ENCODE measurements at places on chromosomes 11 and 22.

DNA sequence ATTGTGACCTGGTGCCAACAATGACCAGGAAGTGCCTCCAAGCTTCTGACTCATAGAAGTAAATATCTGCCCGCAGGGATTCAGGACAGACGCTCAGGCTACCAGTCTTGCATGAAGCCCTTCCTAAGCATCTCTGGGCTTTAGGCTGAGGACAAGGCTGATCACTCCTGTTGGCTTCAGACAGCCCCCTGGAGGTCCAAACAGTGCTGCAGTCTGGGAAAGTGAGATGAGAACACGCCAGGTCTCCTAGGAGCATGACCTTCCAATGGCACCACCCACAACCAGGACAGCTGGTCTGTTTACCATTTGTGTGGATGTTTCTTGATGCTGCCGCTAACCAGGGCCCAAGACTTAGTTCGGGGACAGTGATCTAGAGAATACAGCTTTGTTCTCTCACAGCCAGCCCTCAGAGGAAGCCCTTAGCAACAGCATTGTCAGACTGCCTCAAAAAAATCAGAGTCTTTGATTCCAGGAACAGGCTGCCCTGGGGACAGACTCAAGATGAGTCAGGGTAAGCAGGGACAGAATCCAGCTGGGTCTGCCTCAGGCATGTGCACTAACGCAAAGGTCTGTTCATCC lies 111.2 kb downstream of the ZNF280B start:
- DNase-seq, result no peak

DNA sequence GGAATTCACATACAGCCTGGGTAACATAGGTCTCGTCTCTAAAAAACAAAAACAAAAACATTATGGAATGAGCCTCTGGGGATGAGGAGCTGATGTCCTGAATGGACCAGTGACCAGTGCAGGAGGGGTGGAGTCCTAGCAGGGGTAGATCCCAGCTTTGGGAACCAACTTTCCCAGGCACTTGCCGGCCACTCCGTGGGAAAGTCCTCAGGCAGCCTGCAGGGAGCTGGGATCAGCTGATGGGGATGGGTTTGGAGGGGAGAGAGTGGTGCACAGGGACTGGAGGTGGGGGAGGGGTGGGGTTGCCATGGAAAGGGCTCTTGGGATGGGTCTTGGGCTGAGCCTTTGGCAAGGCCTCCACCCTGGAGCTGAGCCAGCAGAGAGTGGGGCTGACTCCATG lies 19.1 kb downstream of the MGAT3 start:
- DNase-seq, result no peak

- no peak for DNase-seq
These were observed 50.7 kb downstream of the ZNRF3 start for GRCh38 chr22:28934026-28934425.

GRCh38 chr11:133425992-133426391 lies 106.3 kb downstream of the OPCML start:
- no peak for DNase-seq

DNA sequence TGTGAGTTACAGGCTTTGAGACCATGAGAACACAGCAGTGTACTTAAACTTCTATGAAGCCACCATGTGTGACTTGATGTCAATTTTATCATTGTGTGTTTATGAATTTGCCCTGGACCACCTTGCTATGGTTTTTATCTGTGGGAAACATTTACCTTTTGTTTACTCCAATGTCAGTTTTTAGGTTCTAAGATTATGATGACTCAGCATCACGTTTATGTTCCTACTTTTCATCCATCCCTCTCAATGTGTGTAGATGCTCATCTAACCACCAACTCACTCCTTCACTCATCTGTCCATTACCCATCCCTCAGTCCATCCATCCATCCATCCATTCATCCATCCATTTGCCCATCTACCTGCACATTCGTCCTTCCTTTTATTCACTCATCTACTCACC lies 338.8 kb downstream of the MIAT start:
- no peak for DNase-seq

GRCh38 chr11:91067666-91068065 lies 844.8 kb upstream of the CHORDC1 start:
- no peak for DNase-seq

- DNase-seq, result no peak
These were observed 51.1 kb downstream of the RCN1 start for GRCh38 chr11:32141745-32142546.

DNA sequence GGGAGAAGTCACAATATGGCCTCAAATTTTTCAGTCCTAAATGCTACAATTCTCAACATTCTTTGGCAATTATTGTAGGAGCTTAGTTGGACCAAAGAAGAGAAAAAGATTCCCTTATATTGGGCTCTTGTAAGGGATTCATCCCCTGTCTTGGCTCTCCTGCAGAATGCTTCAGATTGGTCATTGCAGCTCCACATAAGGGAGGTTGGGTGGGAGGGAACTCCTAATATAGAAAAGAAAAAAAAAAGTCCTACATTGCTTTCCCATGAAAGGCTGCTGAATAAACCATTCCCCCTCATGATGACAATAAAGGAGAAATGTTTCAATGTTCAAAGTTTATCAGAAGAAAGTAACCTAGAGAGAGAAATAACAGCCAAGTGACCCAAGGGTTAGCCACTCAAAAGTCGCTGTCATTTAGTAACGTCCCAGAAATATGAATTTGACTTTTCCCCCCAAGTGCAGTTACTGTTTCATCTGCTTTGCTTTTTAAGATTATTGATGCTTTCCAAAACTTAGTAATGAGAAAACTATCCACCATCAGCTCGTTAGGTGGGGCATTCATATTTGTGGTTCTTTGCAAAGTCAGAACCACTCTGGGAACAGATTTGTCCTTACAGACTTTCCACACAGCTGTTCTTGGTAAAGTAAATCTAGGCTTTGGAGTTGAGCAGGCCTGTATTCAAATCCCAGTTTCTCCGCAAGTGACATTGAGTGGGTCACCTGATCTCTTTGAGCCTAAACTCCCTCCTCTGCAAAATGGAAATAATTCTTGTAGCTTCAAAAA lies 5.0 kb upstream of the SLC1A2 start:
- no peak for DNase-seq

- DNase-seq, result no peak
These were observed 78.7 kb upstream of the DRD2 start for GRCh38 chr11:113553915-113554314.

DNA sequence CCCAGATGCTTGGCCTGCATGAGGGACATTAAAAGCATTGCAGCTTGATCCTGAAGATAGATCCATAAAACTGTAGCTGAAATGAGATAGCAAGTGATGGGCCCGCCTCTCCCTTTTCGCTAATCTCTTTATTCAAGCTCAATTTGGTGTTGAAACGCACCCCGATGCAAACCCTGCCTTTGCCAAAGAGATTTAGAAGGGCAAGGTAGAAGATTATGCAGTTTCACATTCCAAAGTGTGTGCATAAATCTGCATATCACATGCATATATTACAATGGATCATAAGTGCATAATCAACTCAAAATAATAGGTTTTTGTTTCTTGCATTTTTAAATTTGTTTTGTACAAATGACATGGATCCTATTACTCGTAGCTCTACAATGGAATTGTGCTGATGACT lies 80.1 kb upstream of the SHANK2 start:
- no peak for DNase-seq

DNA sequence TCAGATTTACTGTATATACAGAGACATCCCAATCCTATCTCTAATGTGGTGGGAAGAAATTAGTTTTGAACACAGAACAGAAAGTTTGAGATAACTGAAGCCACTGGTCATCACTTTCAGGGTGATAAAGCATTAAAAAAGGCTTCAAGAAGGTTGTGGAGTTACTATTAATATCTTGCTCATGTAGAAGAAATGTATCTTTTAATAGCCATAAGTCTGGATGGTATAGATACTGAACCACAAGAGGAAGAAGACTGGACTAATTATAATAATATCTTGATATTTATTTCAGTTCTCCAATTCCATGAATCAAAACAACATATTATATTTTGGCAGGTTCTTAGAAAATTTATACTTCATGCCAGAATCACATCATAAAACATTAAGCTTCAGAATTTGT lies 137.1 kb downstream of the TMEM135 start:
- DNase-seq, result no peak

DNA sequence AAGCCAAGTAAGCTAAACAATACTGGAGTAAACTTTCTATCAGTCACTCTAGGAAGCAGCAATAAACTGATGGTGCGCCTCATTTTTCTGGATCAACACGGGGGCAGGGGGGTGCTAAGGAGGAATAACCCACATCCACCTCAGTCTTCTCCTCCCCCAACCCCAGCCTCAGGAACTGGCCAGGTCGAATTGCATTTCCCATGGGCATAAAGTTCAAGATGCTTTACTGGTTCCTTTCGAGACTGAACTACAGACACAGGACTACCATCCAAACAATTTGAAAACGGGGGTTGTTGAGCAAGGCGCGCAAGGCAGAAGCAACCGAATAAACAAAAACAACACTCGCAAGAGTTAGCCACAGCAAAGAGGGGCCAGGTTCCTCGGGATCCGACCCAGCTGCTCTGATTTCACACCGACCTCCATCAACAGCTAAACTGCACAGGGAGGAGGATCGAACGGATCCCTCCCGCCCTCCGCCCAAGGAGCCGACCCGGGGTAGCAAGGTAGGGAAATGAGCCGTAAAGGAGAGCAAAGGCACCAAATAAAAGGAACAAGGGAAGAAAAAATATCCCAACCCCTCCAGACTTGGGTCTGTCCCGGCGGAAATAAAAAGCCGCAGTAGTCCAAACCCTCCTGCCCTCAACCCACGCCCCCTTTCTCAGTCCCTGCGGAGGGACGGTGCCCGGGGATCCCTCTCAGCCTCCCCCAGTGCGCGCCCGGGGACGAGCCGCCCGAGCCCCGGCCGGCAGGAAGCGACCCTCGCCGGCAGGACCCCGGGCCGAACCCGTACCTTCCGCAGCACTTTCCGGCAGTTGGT lies 801 bp downstream of the SESN3 start:
- DNase-seq, result no peak

DNA sequence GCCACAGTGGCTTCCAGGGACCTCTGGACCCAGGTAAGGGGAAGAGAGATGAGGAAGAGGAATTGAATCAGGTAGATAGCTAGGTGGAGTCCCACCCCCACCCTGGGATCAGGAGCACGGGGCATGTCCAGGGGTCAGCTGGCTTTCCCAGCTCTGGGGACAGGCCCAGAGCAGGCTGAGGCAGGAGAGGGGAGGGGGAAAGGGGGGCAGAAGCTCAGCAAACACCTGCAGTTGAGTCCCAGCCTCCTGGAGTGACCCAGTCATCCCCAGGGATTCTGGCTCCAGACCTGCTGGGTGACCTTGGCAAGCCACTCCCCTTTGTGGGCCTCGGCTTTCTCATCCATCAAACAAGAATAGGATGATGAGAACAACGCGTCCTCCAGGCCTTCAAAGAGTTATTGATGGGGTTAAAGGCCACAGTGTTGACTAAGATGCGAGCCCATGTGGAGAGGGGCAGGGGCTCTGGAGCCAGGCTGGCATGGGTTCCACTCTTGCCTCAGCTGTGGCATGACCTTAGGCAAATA lies 16.0 kb downstream of the STARD10 start:
- DNase-seq, result no peak

DNA sequence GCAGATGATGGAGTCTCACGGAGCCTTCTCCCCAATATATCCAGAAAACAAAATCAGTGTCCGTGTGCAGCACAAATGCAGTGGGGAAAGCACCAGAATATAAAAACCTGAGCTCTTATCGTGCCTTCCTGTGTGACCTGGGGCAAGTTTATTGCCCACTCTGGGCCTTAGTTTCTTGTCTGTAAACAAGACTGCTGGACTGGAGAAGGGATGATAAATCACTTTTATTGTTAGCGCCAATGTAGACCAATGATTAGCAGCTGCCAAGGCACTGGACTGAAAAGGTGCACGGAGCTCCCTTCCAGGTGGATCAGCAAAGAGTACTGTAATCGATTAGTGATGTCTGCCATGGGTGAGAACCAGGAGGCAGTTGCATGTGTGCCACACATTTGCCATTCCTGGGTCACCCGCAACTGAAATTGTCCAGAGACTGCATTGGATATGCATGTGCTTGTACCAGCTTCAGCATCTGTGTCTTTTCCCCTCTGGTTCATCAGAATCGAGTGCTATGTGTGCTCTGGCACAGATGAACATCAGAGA lies 89.2 kb downstream of the TSPAN18 start:
- DNase-seq, result no peak

- DNase-seq, result no peak
These were observed 5.9 kb upstream of the OR52L1 start for GRCh38 chr11:5992604-5993251.

DNA sequence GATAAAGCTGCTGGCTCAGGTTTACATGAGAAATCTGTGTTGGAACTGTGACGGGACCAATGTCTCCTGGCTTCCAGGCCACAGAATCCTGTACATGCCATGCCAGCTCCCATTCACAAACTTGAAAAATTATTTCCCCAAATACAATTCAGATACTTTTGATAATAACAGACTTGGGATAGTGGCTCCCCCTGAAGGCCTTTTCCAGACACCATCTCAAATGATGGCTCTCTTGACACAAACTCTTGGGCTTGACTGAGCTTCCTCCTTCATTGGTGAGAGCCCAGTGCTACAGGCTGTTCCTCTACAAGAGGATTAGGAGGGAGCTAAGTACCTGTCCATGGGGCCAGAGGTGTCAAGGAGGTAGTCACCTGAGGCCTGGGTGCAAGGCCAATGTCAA lies 104.7 kb upstream of the PAX6 start:
- DNase-seq, result no peak

GRCh38 chr11:125110506-125110905 lies 920 bp downstream of the TMEM218 start:
- DNase-seq, result no peak

- no peak for DNase-seq
These were observed 34.7 kb downstream of the LUZP2 start for GRCh38 chr11:24531528-24531927.

DNA sequence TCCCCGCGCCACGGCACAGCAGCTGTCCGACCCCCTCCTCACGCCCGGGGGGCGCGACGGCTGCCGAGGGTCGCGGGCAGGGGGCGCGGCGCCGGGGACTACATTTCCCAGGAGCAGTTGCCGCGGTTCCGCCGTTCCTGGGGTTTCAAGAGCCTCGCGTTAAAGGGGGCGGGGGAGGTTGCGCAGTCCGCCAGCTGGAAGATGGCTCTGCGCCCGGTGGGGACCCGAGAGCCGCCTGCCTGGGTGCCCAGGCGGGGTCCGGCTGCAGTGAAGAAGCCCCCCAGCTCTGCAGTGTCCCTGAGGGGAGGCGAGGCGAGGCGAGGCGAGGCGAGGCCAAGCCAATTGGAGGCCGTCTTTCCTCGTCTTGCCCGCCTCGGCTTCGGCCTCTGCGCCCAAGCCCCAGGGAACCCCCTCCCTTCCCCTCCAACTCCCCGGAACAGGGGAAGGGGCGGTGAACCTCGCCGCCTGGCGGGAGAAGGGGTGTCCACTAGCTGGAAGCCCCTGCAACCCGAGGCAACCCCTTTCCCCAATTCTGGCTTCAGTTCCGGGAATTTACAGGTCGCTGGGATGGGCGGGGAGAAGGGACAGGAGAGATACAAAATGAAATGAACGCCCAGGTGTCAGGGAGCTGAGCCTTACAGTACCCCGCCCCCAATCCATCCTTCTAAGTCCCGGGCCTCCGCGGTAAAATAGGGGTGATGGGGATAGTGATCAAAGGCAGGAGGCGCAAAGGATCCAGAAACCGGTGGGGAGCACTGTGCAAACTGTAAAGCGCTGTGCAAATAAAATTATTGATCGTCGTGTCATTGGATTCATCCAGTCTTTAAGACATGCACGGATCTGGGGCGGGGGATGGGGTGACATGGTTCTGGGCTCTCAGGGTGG lies 5.2 kb upstream of the GCAT start:
- no peak for DNase-seq

GRCh38 chr11:17642980-17643379 lies 76.4 kb upstream of the MYOD1 start:
- no peak for DNase-seq
